ENCODE measurements at places on chromosomes 5 and 9. TPM values are rescaled to one million over a fixed set of nuclear protein-coding genes. Genes with fewer than 3 reads are reported as not detected.

The NXNL2 gene
- 2.2 TPM for total RNA-seq

DNA sequence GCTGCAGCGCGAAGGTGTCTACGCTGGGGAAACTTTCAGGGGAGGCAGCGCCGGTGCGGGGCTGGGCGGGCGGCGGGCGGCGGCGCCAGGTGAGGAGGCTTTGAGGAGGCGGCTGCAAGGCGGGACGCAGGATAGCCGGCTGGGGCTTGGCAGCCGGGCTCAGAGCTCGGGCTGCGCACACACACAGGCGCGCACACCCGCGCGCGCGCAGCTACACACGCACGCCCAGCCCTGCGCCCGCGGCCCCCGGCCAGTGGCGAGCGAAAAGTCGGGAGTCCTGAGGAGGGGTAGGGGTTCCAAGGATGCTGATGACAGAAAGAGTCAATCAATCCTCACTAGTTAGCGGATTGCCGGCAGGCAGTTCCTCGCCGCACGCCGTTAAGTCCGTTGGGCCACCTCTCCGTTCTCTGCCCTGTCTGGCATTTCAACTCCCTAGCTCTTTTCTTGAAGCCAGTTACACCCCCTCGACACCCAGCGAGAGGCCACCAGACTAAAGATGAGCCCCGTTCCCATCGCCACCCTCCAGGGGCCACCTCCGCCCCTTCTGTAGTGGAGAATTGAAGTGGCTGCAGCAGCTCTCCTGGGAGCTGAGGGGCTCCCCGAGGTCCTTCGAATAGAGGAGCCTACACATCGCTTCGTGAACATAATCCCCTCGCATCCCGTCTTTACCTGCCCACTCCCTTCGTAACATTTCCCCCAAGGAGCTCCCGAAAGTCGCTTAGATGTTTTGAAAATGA lies 1640.3 kb upstream of the C9orf72 start:
- H3K27ac ChIP-seq = peak within 1 kb of the TSS; percentile 76
- H3K27me3 ChIP-seq = peaks cover 39% of the 10 kb centered on the region
- DNase-seq = peak; percentile 63
- H3K4me3 ChIP-seq = peak within 1 kb of the TSS; percentile 93

The ANKRD20A1 gene
- total RNA-seq = 0.27 TPM

The SLC6A19 gene
- total RNA-seq = not detected

GRCh38 chr9:34370335-34370969 lies 6.2 kb downstream of the MYORG start:
- peaks cover 43% of the 10 kb centered on the region for H3K36me3 ChIP-seq
- peaks cover 18% of the 10 kb centered on the region for H3K4me1 ChIP-seq
- H3K4me3 ChIP-seq = no peak overlapping the region
- no peaks in the 10 kb centered on the region for H3K27me3 ChIP-seq
- DNase-seq = no peak

The WWC1 gene
- 29.1 TPM for total RNA-seq

The DOCK8 gene
- total RNA-seq = 2.7 TPM

The IL9 gene
- total RNA-seq = not detected

DNA sequence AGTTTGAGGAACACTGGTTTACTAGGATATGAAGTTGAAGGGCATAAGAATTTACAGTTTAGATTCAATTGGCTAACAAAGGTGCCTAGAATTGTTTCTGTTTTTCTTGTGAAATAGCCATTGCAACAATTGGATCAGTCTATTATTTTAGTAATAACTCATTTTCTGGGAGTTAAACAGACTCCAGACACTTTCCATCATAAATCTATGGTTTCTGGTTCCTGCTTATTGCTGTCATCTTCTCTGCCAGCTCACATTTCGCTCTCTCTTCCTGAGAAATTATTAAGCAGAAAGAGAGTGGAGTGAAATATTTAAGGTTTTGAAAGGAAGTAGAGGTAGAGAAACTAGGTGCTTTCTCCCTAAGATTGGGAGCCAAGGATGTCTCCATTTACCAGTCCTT lies 165.1 kb upstream of the PRR16 start:
- H3K36me3 ChIP-seq = no peaks in the 10 kb centered on the region
- H3K4me3 ChIP-seq = no peak overlapping the region
- DNase-seq = no peak
- no peaks in the 10 kb centered on the region for H3K27me3 ChIP-seq
- no peak overlapping the region for H3K27ac ChIP-seq

- DNase-seq = no peak
- H3K27me3 ChIP-seq = no peaks in the 10 kb centered on the region
- peaks cover 3% of the 10 kb centered on the region for H3K4me1 ChIP-seq
- no peaks in the 10 kb centered on the region for H3K36me3 ChIP-seq
- no peak overlapping the region for H3K27ac ChIP-seq
These were observed 251.2 kb upstream of the IRX4 start for GRCh38 chr5:2133936-2134335.

The PLPP1 gene
- 40.9 TPM for total RNA-seq

DNA sequence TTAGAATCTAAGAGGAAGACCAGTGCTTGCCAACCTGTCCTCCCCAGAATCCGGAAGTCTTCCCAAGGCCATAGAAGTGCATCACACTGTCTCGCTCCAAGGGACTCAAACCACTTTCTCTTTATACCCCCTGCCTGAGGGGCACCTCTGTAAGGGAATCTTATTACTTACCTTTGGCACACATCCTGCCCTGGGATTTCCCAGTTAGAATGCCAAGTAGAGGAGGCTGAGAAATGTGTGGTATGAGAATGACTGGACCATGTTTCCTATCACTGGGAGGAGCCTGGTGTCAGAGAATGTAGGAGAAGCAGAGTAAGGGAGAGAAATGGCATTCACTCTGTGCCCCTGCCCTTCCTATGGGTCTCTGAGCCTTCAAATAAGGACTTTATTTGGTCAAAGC lies 85.8 kb downstream of the AOPEP start:
- no peaks in the 10 kb centered on the region for H3K27me3 ChIP-seq
- peaks cover 11% of the 10 kb centered on the region for H3K4me1 ChIP-seq
- H3K4me3 ChIP-seq = no peak overlapping the region
- H3K36me3 ChIP-seq = peaks cover 2% of the 10 kb centered on the region
- H3K27ac ChIP-seq = peak overlapping the region; percentile 46

DNA sequence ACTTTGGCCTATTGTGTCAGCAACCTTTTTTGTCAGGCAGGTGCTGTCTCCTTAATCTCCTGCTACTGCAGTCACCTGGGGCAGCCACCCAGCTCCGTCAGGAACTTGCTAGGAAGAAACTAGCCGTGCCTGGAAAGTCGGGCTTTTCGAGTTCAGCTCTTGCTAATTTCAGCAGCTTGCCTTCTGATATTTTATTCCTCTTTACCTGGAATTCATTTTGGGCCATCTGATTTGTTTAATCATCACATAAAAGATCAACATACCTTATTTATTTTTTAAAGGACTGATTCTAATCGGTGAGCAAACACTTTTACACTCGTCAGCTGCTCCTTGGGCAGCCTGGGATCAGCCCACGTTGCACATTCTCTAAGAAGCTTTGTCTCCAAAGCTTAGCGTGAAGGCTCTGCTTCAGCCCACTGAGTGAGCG lies 42.2 kb downstream of the PRLR start:
- no peak for DNase-seq
- H3K4me1 ChIP-seq = peaks cover 15% of the 10 kb centered on the region
- no peaks in the 10 kb centered on the region for H3K27me3 ChIP-seq
- H3K36me3 ChIP-seq = no peaks in the 10 kb centered on the region

The IRX1 gene
- total RNA-seq = 14.8 TPM

GRCh38 chr5:111070272-111071134 lies 1.0 kb upstream of the TSLP start:
- H3K27ac ChIP-seq = no peak overlapping the region
- DNase-seq = peak; percentile 71
- peak overlapping the region; percentile 77 for H3K4me3 ChIP-seq
- peaks cover 87% of the 10 kb centered on the region for H3K27me3 ChIP-seq
- H3K36me3 ChIP-seq = no peaks in the 10 kb centered on the region

All from WTC11 (cell line).